Cardiac fibroblast (primary cell): ENCODE measurements at places on chromosomes 5 and 9.

- DNase-seq: no peak
Observed at GRCh38 chr9:136086213-136086881, 8.7 kb downstream of the NACC2 start.

GRCh38 chr5:110092955-110093785 lies 403.4 kb downstream of the MAN2A1 start:
- peak; percentile 3 for DNase-seq

- DNase-seq: no peak
Observed at GRCh38 chr5:156587012-156587411, 260.0 kb downstream of the SGCD start.

- DNase-seq: no peak
Observed at GRCh38 chr9:23683611-23684061, 142.4 kb downstream of the ELAVL2 start.

DNA sequence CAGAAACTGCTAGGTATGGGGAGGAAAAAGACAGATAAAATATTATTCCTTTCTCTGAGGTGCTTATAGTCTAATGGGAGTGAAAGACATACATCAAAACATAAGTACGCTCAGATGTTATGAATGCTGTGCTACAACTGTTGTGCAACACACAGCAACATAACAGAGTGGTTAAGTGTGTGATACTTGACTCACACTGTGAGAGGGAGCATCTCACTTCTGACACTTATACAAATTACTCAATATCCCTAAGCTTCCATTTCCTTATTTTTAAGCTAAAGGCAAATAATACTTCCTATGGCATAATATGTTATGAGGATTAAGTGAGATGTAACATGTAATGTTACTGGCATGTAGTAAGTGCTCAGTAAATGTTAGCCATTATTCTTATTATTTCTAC lies 110.6 kb upstream of the FER start:
- DNase-seq: peak; percentile 72

DNA sequence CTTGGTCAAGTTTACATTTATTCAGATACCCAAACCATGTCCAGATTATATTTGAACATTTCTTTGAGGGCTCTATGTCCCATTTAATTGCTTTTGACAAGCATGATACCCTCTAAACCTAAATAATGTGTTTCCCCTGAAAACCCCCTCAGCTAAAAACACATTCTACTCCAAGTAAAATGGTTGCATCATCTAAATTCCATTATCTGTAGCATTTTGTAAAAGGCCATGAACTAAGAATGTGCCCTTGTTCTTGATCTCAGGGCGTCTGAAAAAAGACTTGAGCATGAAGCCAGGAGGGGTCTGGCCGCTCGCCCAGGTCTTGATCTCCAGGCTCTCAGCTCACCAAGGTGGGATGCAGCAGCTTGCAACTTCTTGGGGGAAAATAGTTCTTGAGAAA lies 53.5 kb upstream of the ERCC6L2 start:
- DNase-seq: no peak

DNA sequence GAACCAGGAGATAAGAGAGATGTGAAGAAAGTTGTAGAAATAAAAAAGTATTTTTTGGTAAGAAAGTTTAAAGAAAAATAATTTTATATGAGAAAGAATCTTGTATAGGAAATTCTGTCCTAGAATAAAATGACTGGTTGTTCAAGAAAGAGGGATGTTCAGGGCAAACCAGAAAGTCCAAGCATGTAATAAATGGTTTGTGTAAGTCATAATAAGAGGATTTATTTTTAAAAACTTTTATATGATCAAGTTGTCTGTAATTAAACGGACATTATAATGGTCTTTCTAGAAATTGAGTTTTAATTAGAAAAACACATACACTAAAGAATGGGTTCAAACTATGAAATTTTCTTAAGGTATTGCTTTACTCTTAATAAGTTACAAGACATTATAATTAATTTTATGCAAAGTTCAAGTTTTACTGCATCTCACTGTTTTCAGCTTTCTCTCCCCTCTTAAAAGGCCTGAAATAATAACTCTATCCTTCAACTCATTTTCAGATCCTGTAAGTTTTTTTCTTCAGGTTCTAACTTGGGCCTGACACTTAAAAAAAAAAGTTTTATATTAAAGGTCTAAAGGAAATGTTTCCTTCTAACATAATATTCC lies 56.1 kb upstream of the ZNF300 start:
- DNase-seq: peak; percentile 11

DNA sequence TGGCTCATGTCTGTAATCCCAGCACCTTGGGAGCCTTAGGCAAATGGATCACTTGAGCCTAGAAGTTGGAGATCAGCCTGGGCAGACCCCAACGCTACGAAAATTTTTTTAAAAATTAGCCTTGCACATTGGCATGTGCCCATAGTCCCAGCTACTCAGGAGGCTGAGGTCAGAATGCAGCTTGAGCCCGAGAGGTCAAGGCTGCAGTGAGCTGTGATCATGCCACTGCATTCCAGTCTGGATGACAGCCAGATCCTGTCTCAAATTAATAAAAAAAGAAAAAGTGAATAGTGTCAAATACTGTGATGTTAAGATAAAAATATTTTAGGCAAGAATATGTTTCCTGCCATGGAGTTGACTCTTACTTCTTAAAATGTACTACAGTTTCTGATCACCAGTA lies 5.3 kb downstream of the FBN2 start:
- no peak for DNase-seq

GRCh38 chr9:116039893-116040292 lies 113.7 kb upstream of the PAPPA start:
- no peak for DNase-seq

GRCh38 chr9:82882138-82882537 lies 180.8 kb downstream of the RASEF start:
- DNase-seq: no peak

DNA sequence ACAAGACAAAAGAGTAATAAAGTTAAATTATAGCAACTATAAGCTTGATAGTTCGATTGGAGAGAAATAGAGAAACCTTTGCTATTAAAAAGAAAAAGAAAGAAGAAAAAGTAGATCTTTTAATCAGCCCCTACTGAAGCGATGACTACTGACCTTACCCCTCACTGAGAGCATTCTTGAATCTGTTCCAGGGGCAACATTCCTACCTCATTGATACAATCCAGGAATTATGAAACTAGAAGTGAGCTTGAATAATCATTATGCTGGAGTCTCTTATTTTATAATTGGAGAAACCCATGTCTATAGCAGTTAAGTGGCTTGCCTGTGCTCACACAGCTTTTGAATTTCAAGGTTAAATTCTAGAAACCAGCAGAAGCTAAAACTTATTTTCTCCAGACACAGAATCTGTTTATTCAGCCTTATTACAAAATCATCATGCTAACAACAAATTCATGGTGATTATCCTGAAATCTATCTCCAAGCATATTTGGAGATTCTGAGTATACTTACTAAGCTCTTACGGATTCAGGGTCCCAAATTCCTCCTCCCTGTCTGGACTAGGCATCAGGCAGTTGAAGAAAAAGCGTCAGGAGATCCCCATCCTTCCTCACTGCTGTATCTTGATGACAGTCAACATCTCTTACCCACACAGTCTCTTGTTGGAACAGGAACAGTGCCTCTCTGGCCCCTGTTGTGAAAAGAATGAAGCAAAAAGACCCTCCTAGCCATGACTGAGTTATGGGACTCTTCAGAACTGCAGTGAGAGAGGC lies 547.6 kb upstream of the WWC1 start:
- DNase-seq: peak; percentile 86

DNA sequence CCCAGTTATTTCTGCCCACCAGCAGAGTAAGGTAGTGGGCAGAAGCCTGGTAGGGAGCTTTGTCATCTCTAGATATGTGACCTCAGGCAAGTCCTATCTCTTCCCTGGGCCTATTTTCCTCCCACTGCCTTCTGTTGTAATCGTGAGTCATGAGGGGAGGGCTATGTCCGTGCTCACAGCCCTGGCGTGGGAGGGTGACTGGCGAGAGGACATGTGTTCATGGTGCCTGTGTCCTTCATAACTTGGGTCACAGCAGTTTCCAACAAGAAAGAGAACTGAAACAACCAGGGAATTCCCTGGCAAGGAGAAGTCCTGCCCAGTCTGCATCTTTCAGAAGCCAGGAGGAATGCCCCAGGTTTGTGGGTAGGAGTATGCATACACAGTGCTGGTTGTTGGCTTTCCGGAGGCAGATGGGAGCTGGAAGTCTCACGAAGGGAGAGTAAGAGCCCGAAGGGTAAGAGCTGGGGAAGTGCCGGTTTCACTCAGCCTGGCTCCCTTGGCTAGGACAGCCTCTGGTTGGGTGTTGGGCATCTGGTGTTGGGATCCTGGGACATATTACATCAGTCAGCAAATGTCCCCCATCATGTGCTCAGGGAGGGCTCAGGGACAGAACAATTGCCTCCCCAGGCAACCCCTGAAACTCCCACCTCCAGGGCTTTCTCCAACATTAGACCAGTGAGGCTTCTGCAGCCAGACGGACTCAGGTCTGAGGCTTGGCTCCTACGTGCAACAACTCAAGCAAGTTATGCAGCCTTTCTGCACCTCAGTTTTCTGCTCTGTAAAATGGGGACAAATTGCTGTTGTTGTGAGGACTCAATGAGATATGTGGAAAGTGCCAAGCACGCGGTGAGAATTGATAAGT lies 4.3 kb upstream of the TIFAB start:
- peak; percentile 89 for DNase-seq
